ENCODE measurements at places on chromosomes 16 and 17.

GRCh38 chr16:85356157-85356556 is 243.9 kb upstream of the CIBAR2 start:
- DNase-seq: no peak

- DNase-seq: no peak
These were observed 2.9 kb upstream of the CARMIL2 start for GRCh38 chr16:67641779-67642708.

GRCh38 chr16:69613378-69614154 is 47.8 kb downstream of the NFAT5 start:
- no peak for DNase-seq

- no peak for DNase-seq
These were observed 92.5 kb downstream of the IRF8 start for GRCh38 chr16:85991425-85991824.

GRCh38 chr17:3669548-3669947 is 936 bp downstream of the EMC6 start:
- no peak for DNase-seq

GRCh38 chr17:27569257-27569722 is 61.7 kb upstream of the LGALS9 start:
- peak; percentile 48 for DNase-seq

- no peak for DNase-seq
These were observed 47.0 kb upstream of the MARCHF10 start for GRCh38 chr17:62855156-62855555.

DNA sequence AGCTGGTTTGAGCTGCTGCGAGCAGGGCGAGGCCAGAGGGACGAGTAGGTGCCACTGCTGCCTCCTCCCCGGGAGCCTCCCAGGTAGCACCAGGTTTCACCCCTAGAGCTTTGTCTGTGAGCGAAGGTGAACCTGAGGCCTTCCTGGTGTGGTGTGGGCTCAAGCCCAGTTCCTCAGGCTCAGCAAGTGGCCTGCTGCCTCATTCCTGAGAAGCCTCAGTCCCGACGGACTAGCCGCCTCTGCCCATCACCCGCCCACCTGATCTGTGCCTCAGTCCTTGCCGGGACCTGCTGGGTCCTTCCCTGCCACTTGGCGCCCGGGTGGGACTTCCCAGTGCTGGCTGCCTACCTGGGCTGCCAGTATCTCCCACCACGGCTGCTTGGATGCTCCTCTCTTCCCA is 1.7 kb downstream of the NLRC3 start:
- no peak for DNase-seq

- peak; percentile 24 for DNase-seq
These were observed 61.3 kb downstream of the PRKCB start for GRCh38 chr16:23896832-23897821.

DNA sequence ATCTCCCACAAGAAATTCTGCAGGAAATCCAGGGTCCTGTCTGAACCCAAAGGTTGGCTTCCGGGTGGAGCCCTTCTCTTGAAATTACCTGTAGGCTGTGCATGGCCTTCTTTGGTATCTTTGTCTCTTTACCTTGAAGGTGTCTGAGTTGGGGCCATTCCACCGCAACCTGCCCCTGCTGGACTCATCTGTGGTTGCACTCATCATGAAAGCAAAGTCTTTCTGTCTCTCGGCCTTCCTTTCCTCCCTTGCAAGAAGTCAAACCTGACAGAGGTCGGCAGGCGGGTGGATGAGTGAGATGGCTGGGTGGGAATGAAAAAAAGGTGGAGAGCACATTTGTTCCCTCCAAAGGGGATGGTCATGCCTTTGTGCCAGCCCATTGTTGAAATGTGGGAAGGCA is 25.1 kb downstream of the SALL1 start:
- DNase-seq: no peak

DNA sequence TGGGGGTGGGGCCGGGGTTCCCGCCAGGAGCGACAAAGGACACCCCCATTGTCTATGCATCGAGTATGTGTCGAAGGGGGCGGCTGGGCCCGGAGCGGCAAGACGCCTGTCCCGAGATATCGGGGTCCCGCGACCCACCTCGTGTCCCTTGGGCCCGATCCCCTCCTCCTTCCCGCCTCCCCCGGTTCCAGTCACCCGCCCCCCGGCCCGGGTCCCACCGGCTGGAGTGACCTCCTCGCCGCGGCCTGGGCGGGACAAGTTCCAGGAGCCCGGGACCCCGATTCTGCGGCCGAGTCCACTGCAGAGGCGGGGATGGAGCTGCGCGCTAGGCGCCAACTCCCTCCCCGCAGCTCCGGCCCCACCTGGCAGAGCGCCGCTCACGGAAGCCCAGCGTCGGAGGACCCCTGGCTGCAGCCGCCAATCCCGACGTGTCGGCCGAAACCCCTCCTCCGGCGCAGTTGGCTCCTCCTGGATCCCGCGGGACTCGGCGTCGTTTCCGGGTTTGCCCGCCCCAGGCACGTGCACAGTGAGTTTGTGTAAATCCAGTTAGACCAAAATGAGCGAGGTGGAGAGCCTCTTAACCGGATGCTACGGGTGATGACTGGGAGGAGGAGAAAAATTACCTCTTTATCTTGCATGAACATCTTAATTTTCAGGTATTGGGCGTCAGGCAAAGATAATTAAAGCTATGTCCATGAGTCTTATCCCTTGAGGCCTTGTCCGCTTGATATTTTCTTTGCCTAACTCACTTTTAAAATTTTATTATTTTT is at the start of gene NMRAL1:
NMRAL1 (minus strand) TSS at position 434 of the 770 bp plus-strand sequence. CDS start 493 bp downstream, outside the sequence.
- peak; percentile 88 for DNase-seq

DNA sequence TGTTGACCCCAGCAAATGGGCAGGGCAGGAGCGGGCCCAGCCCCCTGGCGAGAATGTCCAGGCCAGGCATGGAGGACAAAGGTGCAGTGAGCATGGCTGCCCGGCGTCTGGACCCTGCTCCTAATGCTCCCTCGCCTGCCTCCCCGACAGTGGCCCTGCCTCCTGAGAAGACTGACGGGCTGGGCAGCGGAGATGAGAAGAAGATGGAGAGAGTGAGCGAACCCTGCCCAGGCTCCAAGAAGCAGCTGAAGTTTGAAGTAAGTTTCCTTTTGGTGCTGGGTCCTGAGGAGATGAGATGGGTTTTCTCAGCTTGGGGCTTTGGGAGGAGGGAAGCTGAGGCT is 59.7 kb downstream of the SNX20 start:
- no peak for DNase-seq

DNA sequence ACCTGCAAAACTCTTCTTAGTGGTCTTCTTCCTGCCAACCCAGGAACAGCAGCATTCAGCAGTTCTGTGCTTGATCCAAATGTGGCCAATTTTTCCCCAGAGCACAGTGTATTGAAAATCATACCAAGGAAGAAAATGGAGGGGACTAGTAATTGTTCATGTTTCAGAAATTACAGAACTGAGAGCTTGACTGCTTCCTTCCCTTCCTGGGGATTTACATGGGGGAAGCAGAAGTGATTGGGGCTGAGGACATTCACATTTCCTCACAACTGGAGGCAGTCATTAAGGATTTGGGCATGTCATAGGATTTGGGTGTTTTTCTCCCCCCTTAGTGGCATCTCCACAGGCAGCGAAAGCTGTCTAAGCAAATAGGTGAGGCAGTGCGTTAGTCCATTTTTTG is 19.7 kb downstream of the CIITA start:
- DNase-seq: no peak

DNA sequence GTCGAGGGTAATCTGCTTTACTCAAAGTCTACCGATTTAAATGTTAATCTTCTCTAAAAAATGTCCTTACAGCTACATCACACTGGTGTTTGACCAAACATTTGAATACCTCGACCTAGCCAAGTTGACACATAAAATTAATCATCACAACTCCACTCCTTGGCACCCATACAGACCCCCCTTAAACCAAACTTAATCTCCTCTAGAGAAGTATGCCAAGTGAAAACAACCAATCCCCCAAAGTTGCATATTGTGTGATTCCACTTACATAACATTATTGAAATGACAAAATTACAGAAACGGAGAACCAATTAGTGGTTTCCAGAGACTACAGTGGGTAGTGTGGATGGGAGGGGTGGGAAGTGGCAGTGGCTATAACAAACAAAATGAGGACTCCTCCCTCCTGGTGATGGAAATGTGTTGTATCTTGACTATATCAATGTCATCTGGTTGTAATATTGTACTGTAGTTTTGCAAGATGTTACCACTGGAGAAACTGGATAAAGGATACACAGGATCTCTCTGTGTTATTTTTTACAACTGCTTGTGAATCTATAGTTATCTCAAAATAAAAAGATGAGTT is 39.4 kb downstream of the CAPNS2 start:
- no peak for DNase-seq

- DNase-seq: peak; percentile 72
These were observed 28.4 kb downstream of the CDH13 start for GRCh38 chr16:82655072-82655714.

DNA sequence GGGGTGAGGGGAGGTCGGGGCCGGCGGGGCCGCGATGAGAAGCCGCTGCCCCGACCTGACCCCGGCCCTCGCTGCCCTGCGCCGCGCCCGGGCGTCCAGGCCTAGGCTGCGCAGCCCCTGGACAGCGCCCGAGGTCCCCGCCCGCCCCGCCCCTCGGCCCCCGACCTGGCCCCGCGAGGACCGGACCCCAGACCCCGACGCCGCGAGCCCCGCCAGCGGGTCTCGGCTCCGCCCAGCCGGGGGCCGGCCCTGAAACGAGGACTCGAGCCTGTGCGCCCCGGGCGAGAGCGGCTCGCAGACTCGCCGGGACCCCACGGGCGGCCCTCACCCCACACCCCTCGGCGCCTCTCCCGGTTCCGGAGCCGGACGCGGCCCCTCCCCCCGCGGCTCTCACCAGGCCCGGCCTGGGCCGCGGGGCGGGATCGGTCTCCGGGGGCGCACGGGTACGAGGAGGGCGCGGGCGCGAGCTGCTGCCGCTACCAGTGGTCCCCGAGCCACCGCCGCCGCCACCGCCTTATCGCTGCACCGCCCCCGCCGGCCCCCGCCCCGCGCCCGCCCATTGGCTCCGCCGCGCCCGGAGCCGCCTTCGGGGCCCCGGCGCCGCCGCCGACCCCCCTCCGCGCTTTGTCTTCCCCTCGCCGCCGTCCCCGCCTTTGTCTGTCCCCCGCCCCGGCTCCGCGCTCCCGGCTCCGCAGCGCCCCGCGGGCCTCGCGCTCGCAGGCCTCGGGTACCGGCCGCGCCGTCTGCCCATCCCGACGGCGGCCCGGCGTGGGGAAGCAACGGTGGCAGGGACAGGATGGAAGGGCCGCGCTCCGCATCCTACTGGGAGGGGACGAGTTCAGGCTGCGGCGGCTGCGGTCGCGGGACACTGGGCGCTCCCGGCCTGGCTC is at the start of gene LIMD2:
LIMD2 (minus strand) TSS at position 488 of the 890 bp plus-strand sequence. CDS start 827 bp downstream, outside the sequence.
- DNase-seq: peak; percentile 93

GRCh38 chr17:65446838-65447526 is 114.5 kb downstream of the AXIN2 start:
- DNase-seq: no peak

GRCh38 chr17:17988427-17988945 is 15.8 kb downstream of the DRC3 start:
- no peak for DNase-seq

DNA sequence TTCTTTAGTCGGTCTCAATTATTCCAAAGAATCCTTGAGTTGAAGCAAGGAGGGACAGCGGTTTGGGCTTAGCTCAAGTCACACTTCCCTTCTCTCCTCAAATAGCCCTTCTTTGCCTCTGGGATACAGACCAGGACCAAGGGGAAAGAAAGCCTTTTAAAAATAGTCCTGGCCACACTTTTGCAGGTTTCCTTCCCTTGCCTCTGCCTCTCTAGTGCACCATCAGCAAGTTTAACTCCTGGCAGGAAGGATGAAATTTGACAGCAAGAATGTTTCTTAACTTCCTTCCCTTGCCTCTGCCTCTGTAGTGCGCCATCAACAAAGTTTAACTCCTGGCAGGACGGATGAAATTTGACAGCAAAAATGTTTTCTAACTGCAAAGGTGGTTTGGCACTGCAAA is 7.2 kb upstream of the G6PC1 start:
- DNase-seq: no peak

DNA sequence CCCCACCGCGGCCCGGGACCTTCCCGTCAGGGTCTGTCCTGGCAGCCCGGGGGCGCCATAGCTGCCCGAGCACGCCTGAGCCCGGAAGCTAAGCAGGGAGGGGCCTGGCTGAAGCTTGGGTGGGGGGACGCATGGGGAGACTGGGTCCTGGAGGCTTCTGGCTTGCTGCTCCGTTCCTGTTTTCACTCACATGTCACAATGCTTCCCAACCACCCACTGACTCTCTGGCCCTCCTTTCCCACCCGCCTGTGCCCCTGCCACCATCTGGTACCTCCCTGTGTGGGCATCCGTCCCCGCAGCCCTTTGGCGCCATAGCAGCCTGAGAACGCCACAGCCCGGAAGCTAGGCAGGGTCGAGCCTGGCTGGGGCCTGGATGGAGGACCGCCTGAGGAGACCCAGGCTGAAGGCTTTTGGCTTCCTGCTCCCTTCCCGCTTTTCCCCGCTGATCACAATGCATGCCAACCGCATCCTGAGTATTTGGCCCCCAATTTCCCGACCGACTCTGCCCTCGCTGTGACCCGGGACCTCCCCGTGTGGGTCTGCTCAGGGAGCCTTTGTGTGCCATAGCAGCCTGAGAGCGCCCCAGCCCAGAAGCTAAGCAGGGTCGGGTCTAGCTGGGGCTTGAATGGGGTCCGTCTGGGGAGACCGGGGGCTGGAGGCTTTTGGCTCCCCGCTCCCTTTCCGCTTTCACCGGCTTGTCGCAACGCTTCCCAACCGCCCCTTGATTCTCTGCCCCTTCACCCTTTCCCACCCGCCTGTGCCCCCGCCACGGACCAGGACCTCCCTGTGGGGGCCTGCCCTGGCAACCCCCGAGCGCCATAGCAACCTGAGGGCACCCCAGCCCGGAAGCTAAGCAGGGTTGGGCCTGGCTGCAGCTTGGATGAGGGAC is 2290.1 kb downstream of the TP53TG3F start:
- DNase-seq: no peak

DNA sequence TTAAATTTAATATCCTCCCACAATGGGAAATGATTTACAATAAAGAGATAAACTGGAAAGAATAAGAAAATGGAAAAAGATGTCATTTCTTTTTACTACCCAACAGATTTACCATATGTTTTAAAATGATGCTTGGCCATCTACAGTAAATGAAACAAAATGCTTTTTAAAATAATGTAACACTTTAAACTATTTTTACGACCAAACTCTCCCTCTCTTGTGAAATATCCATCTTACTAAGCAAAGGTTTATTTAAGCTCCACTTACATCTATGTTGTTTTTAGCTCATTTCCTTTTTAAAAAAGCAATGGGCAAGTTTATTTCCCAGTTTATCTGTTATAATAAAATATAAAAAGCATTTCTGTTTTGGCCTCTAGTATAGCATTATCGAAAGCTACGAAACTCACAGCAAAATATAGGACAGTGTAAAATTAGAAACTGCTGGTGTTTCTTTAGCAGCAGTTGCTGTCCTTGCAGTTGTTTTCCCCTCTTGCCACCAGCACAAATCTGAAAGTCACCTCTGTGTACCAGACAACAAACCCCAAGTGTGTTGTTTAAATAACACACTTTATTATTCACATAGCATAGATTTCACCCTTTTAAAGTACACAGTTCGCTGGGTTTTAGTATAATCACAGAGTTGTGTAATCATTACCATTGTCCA is 195.1 kb downstream of the CDRT15L2 start:
- DNase-seq: no peak

Data from CD4-positive, alpha-beta T cell treated with Interleukin-17A for 4 hours (primary cell).